Stimulated activated CD4-positive, alpha-beta T cell treated with anti-CD3 and anti-CD28 coated beads, Interleukin-15, amount 100 ng/mL, for 24 hours (primary cell): ENCODE measurements at places on chromosomes 11 and 22.

DNA sequence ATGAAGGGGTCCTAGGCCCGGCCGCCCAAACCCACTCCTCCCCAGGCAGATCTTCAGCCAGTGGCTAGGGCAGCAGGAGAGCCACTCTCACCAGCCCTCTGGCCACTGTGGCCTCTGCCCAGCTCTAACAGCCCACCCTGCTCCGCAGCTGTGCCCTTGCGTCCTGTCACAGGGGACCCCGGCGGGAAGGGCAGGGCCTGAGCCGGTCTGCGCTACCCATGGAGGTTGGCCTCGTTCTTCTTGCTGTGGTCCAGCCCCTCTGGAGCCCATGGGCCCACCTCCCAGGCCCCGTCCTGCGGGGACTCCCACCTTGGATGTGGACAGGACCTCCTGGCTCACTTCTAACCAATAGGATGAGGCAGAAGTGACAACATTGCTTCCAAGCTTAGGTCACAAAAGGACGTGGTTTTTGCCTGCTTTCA is 38.3 kb upstream of the TH start:
- no peak for DNase-seq

- no peak for DNase-seq
These were observed 40.8 kb downstream of the GAB2 start for GRCh38 chr11:78376858-78377257.

DNA sequence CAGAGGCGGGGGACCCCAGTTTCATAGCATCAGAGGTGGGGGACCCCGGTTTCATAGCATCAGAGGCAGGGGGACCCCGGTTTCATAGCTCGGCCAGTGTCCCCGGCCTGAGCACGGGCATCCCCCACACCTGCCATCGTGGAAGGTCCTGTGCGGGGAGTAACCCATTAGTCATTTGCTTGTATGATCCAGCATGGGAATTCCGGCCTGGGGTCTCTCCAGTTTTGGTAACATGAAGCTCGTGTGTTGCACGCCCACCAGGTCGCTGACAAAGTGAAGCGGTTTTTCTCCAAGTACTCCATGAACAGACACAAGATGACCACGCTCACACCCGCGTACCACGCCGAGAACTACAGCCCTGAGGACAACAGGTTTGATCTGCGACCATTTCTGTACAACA is 29.0 kb upstream of the KRTAP5-7 start:
- no peak for DNase-seq

- no peak for DNase-seq
These were observed 73.8 kb upstream of the GAL start for GRCh38 chr11:68610452-68611116.

DNA sequence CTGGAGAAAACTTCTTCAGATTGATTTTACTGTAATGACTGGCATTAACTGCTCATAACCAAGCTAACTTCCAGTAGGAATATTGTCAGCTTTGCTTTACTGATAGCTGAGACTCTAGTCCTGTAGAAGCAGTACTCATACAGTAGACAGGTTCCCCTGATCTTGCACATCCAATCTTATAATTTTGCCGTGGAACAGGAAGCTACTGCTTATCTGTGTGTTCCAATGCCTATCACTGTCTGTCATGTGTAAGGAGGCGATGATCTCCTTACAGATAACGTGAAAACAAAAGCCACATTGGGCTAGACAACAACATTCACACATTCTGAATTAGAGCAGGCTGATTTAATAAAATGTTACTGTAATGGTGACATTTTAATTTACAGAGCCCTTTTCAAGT is 13.2 kb downstream of the HSD17B12 start:
- DNase-seq, result no peak

GRCh38 chr11:16337421-16338213 is 18.7 kb downstream of the SOX6 start:
- no peak for DNase-seq

DNA sequence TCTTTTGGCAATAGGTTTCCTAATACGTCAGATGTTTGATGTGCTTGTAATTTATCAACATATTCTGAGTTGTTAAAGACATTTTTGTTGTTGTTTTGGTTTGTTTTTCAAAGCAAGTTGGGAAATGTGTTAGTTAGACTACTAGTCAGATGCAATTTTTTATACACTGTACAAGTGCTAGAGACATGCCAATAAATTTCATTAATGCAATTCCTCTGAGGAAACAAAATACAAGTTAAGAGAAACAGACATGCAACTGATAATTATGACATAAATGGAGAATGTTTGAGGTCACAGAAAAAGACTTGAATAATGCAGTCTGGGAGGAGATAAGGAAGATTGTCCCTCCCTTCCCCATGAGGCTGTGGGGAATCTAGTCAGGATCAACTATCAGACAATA is 5.9 kb downstream of the OR51T1 start:
- no peak for DNase-seq

DNA sequence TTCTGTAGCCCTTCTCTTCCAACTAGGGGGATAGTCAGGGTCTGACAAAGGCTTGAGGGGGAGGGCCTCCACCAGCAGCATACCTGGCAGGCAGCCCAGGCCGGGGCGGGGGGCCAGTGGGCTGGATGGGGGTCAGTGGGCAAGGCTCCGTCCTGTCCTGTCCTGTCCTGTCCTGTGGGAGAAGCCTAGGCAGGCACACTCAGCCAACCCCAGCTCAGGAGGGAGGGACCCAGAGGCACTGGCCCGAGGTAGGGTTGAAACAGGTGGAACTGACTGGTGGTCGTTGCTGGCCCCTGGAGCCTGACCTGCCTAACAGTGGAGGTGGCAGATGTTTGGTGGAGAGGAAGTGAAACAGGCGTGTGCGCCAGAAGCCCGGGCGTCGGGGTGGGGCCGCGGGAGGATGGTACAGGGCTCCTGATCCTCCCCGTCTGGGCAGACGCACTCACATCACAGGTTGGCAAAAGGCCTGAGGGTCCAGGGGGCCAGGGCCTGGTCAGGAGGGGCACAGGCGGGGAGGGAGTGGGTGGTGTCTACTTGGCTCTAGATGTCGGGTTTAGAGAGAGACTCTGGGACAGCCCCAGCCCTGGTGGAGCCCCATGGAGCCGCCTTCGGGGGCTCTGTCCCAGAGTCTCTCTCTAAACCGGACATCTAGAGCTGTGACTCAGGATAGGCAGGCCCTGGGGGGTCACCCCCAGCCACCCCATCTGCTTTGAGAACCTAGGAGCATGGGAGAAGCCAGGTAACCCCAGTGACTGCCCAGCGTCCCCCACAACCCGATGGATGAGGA is 32.5 kb upstream of the GRAMD4 start:
- peak; percentile 35 for DNase-seq

DNA sequence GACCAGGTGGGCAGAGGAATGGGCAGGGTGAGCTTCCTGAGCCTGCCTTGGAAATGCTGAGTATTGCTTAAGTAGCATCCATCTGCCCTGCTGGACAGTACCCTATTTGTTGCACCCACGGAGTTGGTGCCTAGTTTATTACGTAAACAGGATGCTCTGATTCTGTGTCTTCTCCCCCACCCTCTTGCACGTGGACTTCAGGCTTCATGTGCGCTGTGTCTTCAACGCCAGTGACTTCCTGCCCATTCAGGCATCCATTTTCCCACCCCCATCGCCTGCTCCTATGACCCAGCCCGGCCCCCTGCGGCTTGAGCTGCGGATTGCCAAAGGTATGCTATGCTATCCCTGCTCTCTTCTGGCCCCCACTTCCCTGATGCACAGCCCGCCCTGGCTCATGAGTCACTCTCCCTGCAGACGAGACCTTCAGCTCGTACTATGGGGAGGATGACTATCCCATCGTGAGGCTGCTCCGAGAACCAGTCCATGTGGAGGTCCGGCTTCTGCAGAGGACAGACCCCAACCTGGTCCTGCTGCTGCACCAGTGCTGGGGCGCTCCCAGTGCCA is 5.7 kb downstream of the ZP1 start:
- no peak for DNase-seq

DNA sequence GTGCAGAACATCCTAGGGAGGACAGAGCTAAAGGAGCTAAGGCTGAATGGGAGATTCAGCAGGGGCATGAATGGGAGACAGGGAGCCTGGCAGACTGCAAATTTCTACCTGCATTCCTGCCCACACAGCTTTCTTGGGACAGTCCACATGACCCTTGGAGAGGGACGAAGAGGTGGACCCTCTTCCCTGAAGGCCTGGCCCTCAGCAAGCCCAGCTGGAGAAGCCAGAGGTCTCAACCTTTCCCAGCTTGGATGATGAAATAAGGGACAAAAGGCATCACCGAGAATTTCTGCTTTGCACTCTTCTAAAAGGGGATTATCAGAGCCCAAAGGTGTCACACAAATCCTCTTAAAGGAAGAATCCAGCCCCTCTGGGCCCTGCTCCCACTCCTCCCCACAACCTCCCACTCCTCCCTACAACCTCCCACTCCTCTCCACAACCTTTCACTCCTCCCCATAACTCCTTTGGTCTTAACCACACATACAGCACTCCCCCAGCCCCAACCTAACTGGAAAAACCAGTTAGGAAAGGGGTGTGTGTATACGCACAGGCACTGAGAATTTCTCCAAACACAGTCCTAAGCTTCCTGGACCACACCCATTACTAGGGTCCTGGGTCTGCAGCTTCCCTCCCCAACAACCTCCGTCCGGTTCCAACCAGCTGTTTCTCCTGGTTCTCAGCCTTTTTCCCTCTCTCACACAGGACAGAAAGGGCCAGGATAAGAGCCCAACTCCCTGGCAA is 38.4 kb downstream of the RPL27A start:
- DNase-seq, result no peak

GRCh38 chr11:2892215-2892966 is 6.8 kb upstream of the CDKN1C start:
- peak; percentile 82 for DNase-seq

GRCh38 chr11:37280200-37280599 is 682.2 kb upstream of the RAG2 start:
- no peak for DNase-seq

DNA sequence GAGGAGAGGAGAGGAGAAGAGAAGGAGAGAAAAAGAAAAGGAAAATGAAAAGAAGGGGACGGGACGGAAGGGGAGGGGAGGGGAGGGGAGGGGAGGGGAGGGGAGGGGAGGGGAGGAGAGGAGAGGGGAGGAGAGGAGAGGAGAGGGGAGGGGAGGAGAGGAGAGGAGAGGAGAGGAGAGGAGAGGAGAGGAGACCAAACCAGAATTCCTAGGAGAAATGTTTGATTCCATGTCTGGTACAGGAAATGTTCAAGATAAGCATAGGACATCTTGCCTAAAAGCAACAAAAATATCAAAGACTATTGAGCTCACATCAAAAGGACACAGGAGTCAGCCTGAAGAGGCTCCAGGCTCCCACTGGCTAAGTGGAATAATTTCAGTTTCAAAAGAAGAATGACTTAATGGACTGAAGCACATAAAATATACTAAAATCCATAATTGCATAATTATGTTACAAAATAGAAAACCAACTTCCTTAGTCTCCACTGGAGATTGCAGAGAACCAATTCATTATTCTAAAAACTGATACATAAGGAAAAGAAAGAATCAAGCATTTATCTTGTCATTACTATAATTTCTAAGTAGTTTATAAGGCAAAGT is 101.1 kb upstream of the APOA1 start:
- no peak for DNase-seq

GRCh38 chr22:24128021-24128420 is 53.3 kb upstream of the SUSD2 start:
- no peak for DNase-seq

GRCh38 chr22:23537416-23537815 is 42.7 kb downstream of the IGLL1 start:
- no peak for DNase-seq

- no peak for DNase-seq
These were observed 65.4 kb downstream of the MAPK1 start for GRCh38 chr22:21802056-21802455.

GRCh38 chr11:69251639-69252489 is 42.1 kb upstream of the MYEOV start:
- no peak for DNase-seq
